Progenitor cell of endocrine pancreas (in vitro differentiated cells): ENCODE measurements at places on chromosomes 4 and X. TPM values are rescaled to one million over a fixed set of nuclear protein-coding genes. Genes with fewer than 3 reads are reported as not detected.

Gene LAGE3
- total RNA-seq, result 12.8 and 13.5 TPM in 2 replicates

GRCh38 chr4:156673483-156673882 lies 298.1 kb downstream of the PDGFC start:
- DNase-seq, result no peak

Gene CNKSR2
- 28.0 TPM in 2 replicates for total RNA-seq

Gene MAPK10
- total RNA-seq, result 21.4 and 22.1 TPM in 2 replicates

DNA sequence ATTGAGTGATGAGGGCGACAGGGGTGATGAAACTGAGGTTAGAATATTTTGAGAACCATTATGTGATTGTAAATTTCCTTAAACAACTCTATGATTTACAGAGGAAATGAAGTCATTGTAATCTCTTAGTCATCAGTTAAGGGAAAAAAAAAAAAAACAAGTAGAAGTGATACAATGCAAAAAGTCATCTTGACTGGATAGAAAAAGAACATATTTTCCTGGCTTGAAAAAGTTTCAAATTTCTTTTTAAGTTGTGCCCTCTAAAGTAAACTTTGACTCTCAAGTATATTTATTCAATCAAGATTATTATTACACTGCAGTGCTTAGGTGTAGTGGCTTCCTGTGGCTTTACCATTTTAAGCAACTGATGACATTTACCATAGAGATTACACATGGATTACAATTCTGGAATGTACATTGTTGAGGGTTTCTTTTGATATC lies 40.6 kb downstream of the GABRB1 start:
- DNase-seq, result no peak

- DNase-seq, result no peak
These were observed 119.0 kb downstream of the NKX6-1 start for GRCh38 chr4:84379917-84380641.

- no peak for DNase-seq
These were observed 2209.9 kb downstream of the PCDH7 start for GRCh38 chr4:32929796-32930699.

Gene CXCL1
- 2.7 and 3.6 TPM in 2 replicates for total RNA-seq

GRCh38 chr4:168856312-168856711 lies 153.7 kb downstream of the CBR4 start:
- DNase-seq, result no peak

Gene CYSLTR1
- 0.09 TPM in 1 of 2 replicates, not detected in the other for total RNA-seq

- no peak for DNase-seq
These were observed 17.2 kb downstream of the NXT2 start for GRCh38 chrX:109553862-109554261.

Gene STPG2
- 0.53 and 1.1 TPM in 2 replicates for total RNA-seq

Gene TENM3
- total RNA-seq, result 40.4 and 51.9 TPM in 2 replicates

GRCh38 chr4:37762294-37762990 lies 64.0 kb upstream of the PGM2 start:
- no peak for DNase-seq
